ENCODE measurements at places on chromosomes 3 and 15.

DNA sequence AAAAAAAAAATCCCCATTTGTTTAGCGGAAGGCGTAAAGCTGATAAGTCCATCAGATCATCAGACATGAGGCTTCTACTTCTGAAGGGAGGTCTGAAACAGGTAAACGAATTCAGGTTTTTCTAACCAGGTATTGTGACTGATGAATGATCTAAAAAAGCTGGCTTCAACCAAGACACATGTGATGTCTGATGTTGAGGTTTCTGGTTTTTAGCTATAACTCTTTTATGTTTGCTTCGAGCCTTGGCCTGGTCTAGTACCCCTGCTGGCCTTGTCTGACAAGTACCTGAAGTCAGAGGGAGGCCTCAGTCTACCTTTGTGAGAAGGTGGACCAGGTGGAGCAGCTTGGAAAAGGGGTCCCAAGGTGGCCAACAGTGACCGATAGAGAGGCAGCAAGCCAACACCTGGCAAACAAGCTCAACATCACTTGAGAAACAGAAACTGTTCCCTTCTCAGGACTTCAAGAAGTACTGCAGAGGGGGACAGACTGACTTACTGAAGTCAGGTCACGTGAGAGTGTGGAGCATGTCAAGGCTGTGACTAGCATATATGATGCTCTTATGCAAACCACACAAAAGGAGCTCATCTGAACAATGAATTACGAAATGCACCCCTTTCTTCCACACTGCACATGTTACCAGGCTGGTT lies 33.0 kb upstream of the CA12 start:
- no peak for DNase-seq

DNA sequence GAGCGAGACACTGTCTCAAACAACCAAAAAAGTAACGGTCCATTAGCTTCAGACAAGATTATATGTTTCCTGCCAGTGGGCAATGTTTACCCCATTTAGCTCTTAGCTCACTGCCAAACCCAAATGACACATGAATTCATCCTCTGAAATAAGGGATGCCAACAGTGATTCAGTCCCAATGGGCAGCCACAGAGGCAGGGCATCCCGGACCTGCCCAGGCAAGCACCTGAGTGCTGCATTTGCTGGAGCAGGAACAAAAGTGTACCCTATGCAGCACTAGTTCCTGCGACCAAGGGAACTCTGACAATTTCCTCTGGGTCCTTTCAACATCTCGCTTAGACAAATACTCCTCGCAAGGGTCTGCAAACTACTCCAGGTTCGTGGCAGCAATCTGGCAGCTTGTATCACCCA lies 8.0 kb downstream of the IP6K2 start:
- DNase-seq, result no peak

- no peak for DNase-seq
Observed at GRCh38 chr3:11613851-11614487, 29.7 kb downstream of the VGLL4 start.

- no peak for DNase-seq
Observed at GRCh38 chr3:29708884-29709283, 428.0 kb downstream of the RBMS3 start.

- no peak for DNase-seq
Observed at GRCh38 chr3:127052121-127052561, 69.2 kb downstream of the PLXNA1 start.

GRCh38 chr3:84100861-84101260 lies 857.9 kb upstream of the CADM2 start:
- DNase-seq, result no peak

- DNase-seq, result no peak
Observed at GRCh38 chr3:129699199-129699598, 92.7 kb upstream of the PLXND1 start.

DNA sequence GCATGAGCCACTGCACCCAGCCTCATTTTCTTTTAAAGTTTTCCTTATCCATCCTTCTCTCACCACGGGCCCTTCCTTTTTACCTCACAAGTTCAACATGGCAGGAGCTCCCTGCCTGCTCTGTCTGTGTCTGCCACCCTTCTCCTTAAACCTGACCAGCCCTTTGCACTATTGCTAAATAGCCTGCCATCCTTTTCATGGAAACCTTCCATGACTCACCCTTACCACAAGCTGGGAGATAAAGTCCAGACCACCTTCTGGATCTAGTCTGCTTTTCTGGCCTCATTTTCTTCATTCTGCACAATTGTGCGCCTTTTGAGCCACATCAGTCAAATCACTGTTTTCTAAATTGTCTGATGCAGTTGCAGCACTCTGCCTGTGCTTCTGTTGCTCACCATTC lies 8.9 kb downstream of the PARP14 start:
- DNase-seq, result no peak

DNA sequence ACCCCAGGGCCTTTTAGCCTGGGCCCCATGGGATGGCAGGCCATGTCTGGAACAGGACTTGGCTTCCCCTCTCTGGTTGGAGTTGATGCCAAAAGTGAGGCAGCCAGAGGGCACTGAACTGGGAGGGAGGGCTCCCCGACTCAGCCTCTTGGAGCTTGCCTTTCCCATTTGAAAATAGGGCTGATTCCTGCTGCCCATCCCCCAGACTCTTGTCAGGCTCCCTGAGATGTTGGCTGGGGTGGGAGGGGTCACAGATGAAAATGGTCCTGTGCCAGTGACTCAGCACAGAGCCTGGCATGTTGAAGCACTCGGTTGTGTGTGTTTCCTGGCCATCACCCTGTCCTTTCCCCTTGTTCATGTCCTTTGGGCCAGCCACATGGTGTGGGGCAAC lies 6.6 kb downstream of the PPCDC start:
- no peak for DNase-seq

GRCh38 chr3:14434126-14434497 lies 31.7 kb downstream of the SLC6A6 start:
- DNase-seq, result no peak

- DNase-seq, result no peak
Observed at GRCh38 chr3:12343047-12343501, 54.2 kb downstream of the PPARG start.

DNA sequence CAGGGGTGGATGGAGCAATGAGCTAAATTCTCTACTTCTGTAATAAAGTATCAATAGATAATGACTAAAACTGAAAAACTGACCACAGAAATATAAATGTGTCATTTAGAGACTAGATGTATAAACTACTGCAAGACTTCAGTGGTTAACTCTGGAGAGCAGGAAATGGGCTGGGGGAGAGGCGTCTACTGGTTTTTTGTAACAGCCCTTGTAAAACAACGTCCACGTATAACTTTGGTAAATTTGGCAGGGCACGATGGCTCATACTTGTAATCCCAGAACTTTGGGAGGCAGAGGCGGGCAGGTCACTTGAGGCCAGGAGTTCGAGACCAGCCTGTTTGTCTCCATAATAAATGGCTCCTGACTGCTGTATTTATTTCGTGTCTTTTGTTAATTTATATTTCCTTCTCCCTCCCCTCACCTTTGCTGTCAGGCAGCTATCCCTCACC lies 12.5 kb downstream of the RAB27A start:
- DNase-seq, result no peak

DNA sequence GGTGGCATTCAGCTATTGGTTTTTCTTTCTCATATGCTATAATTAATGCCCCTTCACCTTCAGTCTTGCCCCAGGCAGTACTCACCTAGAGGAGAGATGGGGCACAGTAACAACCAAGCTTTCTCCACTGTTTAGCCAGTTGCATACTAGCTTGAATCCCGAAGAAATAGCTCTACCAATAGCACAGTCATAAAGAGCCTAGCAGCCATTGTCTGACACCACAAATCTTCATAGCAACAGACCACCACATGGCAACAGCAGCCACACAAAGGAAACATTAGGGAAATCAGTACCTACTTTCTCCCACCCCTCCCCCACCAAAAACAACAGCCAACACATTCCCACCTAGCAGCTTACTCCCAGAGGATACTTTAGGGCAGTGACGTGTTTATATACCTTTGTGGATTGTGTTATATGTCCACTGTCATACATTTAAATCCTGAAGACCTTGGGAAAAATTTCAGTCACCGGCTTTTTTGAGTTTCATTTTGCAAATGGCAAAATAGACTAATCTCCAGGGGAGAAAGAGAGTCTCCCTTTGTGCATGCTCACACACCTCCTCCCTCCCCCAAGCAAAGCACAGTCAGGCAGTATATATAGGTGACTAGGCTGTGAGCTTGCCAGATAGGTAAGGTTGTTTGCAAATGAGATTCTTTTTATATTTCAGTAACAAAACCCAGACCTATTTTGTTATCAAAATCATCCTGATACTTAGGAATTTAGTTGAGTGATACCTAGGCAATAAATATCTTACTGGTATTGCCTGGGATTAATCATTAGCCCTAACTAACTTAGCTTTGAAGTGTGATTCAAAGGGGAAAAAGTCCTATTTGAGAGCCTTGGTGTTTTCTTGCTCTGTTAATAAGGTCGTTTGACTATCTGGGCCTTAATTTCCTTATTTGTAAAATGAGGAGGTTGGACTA lies 140.6 kb downstream of the RBPMS2 start:
- DNase-seq, result no peak

- DNase-seq, result no peak
Observed at GRCh38 chr3:56488812-56489600, 20.7 kb upstream of the ERC2 start.

GRCh38 chr3:138078901-138079344 lies 36.5 kb downstream of the DZIP1L start:
- DNase-seq, result no peak

- no peak for DNase-seq
Observed at GRCh38 chr3:122880173-122880572, 85.3 kb downstream of the SLC49A4 start.

GRCh38 chr3:10614168-10614567 lies 108.8 kb upstream of the ATP2B2 start:
- DNase-seq, result no peak

DNA sequence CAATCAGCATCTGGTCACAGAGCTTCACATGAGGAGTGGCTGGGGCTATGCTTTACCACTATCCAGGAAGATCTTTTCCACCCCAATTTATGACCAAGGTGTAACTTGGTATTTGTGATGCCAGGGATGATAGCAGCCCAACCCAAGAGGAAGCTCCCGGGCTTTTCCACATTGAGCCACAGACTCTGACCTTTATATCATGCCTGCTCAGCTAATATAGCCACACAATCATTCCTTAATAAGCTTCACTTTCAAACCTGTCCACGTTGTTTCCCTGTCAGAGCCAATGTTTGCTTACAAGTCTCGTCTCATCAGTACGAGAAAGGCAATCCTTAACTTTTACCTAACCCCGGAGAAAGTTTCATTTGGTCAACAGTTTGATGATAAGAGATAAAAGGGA lies 330.9 kb downstream of the SHQ1 start:
- DNase-seq, result no peak

- DNase-seq, result no peak
Observed at GRCh38 chr15:55685286-55685685, 57.7 kb downstream of the PRTG start.

GRCh38 chr15:92970656-92971055 lies 70.5 kb downstream of the CHD2 start:
- no peak for DNase-seq

DNA sequence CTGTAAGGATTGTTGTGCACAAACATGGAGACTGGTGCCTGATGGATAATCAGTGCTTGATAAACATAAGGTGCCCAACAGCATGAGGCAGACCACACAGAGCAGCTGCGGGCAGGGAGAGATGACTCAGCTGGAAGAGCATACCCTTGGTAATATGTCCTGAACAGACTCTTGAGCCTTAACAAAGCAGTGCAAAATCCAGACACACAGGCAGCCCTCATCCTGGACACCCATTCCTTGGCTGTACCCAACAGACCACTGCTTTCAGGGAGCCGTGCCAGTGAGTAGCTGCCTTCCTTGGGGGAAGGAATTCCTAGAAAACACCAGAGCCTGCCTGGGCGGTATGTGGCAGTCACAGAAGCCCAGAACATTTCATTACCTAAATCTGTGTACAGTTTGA lies 156.2 kb downstream of the CLSTN2 start:
- DNase-seq, result no peak

GRCh38 chr3:84184937-84185336 lies 773.9 kb upstream of the CADM2 start:
- no peak for DNase-seq

GRCh38 chr3:71876135-71877105 lies 91.5 kb upstream of the PROK2 start:
- no peak for DNase-seq

DNA sequence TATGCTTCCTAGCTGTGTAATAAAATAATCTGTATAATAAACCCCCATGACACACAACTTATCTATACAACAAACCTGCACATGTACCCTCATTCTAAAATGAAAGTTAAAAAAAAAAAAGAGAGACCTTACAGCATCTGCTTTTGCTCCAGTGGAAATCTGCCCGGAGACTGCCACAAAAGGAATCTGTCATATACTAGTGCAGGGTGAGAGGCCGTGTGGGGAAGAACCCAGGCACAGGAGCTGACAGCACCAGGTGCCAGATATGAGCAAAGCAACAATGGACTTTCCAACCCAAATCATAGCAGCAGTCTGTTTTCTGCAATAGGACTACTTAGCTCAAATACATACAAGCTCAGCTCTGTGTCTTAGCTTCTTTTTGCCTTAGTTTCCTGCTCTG lies 346.5 kb downstream of the ROBO1 start:
- DNase-seq, result no peak

GRCh38 chr3:100354850-100355249 lies 20.3 kb downstream of the NIT2 start:
- no peak for DNase-seq

- DNase-seq, result no peak
Observed at GRCh38 chr15:80618685-80619400, 76.3 kb upstream of the ABHD17C start.

- DNase-seq, result no peak
Observed at GRCh38 chr3:140767566-140767965, 89.7 kb downstream of the TRIM42 start.

DNA sequence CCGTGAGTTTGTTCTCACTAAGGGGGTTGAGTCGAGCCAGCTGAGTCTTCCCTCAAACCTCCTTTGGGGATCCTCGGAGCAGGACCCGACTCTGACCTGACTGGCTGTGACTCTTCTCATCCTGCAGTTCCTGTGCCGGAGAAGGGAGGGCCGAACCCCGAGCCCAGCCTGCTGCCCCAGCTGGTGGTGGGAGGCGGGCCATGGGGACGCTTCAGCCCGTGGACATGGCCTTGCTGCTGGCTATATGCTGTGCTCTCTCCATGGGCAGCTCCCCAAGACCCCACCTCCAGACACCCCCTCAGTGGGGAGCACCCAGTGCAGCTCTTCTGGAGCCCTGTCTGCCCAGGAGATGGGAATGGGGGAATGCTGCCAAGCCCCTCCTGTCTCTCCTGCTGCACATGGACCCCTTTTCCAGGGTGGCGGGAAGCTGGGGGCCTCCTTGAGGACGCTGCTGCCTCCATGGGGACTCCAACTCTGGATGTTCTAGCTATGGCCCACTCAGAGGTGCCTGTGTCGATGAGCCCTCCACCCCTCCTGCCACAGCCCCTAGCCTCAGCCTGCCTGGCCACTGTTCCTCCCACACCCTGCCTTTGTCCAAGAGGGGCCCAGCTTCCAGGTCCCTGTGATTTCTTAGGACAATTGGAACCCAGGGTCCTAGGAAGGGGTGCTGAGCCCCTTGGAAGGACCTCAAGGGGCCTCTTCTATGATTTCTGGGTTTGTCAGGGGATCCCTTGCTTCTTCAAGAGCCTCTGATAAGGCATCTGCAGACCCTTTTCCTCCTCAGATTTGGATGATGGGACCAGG lies 12.8 kb downstream of the C15orf39 start:
- DNase-seq, result no peak

- no peak for DNase-seq
Observed at GRCh38 chr15:25690673-25691543, 172.2 kb downstream of the ATP10A start.
